ENCODE measurements at places on chromosomes 1 and 21.

DNA sequence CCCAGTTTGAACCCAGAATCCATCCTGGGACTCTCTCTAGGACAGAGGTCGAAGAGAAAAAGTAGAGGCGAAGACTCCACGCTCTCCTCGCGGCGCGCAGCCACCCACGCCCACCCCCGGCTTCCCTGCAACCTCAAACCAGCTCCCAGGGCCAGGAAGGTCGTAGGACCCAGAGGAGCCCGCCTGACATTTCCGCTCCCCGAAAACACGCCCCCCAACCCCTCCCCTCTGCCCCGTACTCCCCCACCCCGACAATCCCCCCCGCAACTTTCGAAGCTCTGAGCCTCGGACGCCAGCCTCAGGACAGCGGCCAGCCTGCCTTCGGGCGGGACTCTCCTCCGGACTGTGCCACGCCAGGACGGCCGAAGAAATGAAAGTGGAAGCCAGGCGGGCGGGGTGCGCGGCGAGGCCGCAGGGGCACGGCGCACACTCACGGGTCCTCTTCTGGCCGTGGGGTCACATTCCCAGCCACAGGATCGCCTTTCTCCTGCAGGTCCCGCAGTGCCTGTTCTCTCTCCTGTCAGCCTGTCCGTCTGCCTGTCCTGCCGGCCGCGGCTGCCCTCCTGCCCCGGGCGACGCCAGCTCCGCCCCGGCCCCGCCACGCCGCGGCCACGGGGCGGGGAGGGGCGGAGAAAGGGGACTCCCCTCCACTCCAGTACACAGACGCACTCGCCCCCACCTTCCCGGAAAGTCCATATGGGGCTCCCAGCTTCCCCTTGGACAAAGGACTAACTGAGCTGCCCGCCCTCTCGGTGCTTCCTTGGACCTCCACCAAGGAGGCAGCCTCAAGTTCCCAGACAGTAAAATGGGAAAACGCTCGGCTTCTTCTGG, at the start of gene MOB3C:
Gene MOB3C (minus strand): TSS at position 535 of the 831 bp plus-strand sequence. CDS start 3,490 bp downstream, outside the sequence.
- peak; percentile 59 for DNase-seq

DNA sequence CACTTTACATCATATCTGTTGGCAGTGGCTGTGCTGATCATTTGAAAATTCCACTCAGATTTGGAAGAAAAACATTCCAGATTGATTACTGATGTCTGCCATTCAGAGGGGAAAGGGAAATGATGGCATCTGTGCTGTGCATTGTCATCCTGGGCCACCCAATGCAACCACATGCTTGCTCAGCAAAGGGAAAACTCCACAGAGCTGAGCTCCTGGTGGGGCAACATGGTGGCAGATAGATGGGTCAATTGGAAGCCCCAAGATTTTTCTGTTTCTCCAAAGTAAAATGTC, 11.8 kb downstream of the OXCT2 start:
- DNase-seq, result no peak

- no peak for DNase-seq
Measured at GRCh38 chr1:29531596-29531995, 295.3 kb downstream of the PTPRU start.

- DNase-seq, result no peak
Measured at GRCh38 chr1:23923592-23924499, 10.7 kb upstream of the CNR2 start.

- no peak for DNase-seq
Measured at GRCh38 chr1:175402336-175402735, 209.8 kb upstream of the KIAA0040 start.

- no peak for DNase-seq
Measured at GRCh38 chr1:152244576-152245273, 20.7 kb upstream of the HRNR start.

- no peak for DNase-seq
Measured at GRCh38 chr1:27958513-27958912, 1.3 kb upstream of the XKR8 start.

- no peak for DNase-seq
Measured at GRCh38 chr1:185720633-185721272, 13.4 kb upstream of the HMCN1 start.

DNA sequence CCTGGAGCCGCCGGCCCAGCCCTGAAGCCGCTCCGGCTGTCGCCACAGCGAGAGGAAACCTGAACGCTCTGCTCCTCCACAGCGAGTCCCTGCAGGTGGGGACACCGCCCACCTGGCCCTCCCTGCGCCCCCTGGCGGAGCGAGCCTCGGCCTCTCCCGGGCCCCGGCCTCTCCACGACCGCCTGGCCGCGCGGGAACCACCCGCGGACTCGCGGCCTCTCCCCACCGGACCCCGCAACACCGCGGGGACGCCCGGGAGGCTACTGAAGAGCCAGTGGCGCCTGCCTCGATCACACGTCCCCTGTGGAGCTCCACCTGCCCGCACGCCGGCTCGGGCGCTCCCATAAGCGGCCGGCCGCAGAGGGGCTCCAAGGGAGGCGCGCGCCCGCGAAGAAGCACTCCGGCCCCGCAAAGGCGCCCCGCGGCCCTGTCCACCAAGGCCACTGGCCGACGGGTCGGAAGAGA, 109.6 kb downstream of the KCNN3 start:
- peak; percentile 60 for DNase-seq
